CD4-positive, CD25-positive, alpha-beta regulatory T cell (primary cell): ENCODE measurements at places on chromosomes 5 and 9.
A peak's percentile ranks its signal among the peaks of the same experiment; 100 is the strongest.

- peak; percentile 20 for DNase-seq
These were observed at the start of gene ARAP3 for GRCh38 chr5:141681695-141682641. ARAP3 (minus strand) TSS chr5:141682230; CDS start chr5:141680486, 1,744 bp downstream.

- no peak for DNase-seq
These were observed 179.5 kb downstream of the YTHDC2 start for GRCh38 chr5:113692891-113693457.

DNA sequence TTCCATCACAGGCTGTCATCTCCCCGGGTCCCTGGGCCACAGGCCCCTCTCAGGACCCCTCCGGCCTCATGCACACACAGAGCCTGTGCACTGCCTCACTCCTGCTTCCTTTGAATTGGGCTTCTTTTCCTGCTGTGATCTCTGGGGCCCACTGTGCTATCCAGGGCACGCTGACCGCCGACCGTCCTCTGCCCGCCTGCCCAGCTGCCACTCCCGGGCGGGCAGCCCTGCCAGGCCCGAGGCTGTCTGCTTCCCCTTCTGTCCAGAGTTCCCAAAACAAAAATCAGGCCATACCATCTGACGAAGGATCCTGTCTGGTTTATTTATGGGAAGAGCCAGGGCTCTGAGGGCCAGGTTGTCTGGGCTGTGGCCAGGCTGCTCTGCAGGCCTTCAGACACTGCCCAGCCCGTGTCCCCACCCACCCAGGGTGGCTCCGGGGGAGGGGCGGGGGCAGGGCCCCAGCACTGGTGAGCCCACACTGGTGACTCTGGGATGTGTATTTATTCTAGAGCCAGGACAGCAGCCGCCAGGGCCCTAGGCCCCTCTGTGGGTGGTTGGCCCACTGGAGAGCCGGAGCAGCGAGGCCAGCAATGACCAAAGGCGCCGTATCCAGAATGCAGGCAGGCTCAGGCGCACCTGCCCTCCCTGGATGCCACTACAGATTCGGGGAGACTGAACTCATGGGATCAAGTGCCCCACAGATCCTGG, 57.0 kb downstream of the ADAMTS2 start:
- DNase-seq, result no peak

DNA sequence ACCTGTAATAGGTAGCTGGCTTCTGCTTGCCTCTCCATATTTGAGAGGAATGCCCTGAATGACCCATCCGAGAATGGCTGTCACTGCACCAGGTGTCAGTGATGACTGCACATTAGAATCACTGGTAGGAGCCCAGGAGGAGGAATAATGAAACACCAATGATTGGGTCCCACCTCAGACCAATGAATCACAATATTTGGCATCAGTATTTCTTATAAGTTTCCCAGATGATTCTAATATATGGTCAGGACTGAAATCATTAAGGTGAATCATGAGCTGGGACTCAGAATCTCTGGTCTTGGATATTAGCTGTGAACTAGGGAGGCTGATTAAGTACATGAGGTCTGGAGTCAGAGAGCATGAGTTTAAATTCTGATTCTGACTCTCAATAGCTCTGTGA, 23.4 kb downstream of the ARSB start:
- no peak for DNase-seq

DNA sequence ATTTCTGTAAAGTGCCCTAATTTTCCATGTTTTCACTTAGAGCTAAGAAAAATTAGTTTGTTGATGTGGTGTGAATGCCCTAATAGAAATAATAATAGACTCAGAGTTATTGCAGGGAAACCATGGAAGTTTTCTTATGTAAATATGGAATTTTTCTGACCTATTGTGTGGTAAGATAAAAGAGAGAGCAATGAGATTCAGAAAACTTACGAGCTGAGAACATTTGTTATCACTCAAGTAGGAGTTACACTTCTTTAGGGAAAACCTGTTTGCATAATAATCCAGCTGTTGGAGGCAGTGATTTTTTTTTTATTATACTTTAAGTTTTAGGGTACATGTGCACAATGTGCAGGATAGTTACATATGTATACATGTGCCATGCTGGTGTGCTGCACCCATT, 39.2 kb downstream of the PRR16 start:
- DNase-seq, result no peak

DNA sequence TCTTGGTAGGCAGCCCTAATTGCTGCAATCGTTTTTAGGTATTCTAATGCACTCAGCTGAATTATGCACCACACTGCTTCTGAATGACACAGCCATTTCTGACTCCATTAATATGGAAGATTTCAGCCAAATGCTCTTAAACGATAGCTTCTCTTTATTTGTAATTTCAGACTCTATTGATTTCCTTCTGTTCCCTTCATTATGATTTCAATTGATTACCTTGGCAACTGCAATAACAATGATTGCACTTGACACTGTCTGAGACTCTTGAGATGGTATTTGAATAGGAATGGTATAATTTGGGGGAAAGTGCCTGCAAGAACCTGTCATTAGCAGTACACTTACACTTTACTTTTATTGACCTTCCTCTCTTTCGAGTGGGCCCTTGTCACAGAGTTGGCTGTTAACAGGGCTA, 296.1 kb upstream of the DMAC1 start:
- DNase-seq, result no peak

DNA sequence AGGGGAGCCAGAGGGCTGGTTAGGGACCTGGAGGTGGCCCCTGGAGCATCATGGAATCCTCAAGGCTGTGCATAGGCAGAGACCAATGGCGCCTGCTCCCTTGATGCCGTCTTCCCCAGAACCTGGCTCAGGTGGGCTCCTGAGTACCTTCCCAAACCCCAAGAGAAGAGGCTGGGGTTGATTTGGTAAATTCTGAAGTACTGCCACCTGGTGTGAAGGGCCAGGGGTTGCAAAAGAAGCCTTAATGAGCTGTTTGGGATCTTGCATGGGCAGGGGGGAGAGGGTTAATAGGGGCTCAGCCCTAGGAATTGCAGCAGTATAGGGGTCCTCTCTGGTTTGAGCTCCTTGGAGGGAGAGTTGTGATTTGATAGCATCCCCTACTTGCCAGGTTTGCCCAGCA, 52.1 kb downstream of the CYSTM1 start:
- no peak for DNase-seq

GRCh38 chr5:24615159-24615558, 29.6 kb downstream of the CDH10 start:
- DNase-seq, result no peak

DNA sequence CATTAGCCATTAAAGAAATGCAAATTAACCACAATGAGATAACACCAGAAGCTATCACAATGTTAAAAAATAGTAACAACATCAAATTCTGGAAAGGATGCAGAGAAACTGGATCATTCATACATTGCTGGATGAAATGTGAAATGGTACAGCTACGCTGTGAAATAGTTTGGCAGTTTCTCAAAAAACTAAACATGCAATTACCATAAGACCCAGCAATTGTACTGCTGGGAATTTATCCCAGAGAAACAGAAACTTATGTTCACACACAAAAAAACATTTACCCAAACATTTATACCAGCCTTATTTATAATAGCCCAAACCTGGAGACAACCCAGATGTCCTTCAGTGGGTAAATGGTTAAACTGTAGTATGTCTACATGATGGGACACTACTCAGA, 592.9 kb downstream of the ZNF608 start:
- no peak for DNase-seq

DNA sequence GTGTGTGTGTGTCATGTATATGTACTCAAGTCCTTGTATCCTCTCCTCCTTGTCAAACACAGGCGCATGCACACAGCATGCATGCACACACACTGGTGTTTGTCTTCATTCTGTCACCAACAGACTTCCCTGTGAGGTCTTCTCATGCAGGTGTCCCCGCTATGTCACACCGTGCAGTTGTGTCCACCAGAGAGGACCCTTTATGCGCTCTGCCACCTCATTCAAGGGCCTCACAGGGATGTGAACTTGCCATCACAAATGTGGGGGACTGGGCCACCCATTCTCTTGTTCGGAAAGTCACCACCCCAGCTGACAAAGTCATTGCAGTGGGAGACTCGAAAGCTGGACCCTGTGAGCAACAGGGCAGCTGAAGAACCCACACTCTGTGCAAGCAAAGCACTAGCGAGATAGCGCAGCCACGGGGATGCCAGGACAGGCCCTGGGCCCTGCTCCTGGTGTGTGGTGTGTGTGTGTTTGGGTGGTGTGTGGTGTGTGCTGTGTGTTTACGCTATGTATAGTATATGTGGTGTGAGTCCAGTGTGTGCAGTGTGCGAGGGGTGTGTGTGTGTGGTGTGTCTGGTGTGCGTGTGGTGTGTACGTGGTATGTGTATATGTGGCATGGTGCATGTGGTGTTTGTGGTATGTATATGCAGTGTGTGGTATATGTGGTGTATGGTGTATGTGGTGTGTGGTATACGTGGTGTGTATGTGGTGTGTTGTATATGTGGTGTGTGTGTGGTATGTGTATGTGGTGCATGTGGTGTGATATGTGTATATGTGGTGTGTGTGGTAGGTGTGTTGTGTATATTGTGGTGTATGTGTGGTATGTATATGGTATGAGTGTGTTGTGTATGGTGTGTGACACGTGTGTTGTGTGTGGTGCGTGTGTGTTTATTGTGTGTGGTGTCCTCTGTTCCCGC, 30.9 kb upstream of the NXNL2 start:
- DNase-seq, result no peak

GRCh38 chr5:171415115-171415730, 4.2 kb upstream of the FGF18 start:
- no peak for DNase-seq

DNA sequence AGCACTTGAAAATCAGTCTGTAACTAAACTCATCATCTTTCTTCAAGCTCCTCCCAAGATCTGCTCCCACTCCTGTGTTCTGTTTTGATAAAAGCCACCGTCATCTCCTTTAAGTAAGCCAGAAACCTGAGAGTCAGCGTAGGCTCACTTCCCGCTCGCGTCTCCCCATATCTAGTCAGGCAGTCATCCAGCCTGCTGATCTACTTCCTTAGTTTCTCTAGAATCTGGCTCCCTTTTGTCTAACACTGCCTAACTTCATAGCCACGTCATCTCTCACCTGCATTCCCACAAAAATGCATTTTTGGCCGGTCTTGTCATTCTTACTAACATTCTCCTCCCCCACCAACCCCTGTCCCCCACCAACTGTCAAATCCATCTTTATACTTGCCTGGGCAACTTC, 3.0 kb upstream of the TJP2 start:
- DNase-seq, result no peak

GRCh38 chr9:19988281-19988680, 199.4 kb upstream of the SLC24A2 start:
- DNase-seq, result no peak

GRCh38 chr5:160185626-160186360, 43.5 kb upstream of the FABP6 start:
- DNase-seq, result no peak

GRCh38 chr5:37771731-37772130, 68.1 kb downstream of the GDNF start:
- DNase-seq, result no peak

- DNase-seq, result no peak
These were observed 103.1 kb upstream of the SLC44A1 start for GRCh38 chr9:105141146-105141975.

GRCh38 chr5:157026789-157027424, 32.0 kb downstream of the HAVCR1 start:
- DNase-seq, result no peak

GRCh38 chr5:73061593-73061992, 58.8 kb upstream of the TMEM171 start:
- DNase-seq, result no peak

- no peak for DNase-seq
These were observed 19.5 kb upstream of the GOLGA1 start for GRCh38 chr9:124960409-124960752.

DNA sequence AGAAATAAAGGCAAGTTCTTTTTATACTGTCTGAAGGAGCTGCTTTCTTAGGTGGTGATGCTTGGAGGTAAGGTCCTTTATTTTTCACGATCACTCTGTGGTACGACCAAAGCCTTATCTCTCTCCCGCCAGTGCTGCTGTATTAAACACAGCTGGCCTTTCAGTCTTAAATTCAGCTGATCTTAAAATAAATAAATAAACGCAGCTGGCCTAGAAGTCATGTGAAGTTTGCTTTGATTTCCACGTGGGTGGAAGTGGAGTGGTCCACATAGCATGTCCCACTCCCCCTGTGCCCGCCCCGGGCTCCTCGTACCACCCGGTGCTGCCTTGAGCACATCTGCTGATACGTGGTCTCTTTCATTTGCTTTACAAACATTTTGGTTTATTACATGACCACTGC, 260.4 kb downstream of the FANCC start:
- DNase-seq, result no peak

DNA sequence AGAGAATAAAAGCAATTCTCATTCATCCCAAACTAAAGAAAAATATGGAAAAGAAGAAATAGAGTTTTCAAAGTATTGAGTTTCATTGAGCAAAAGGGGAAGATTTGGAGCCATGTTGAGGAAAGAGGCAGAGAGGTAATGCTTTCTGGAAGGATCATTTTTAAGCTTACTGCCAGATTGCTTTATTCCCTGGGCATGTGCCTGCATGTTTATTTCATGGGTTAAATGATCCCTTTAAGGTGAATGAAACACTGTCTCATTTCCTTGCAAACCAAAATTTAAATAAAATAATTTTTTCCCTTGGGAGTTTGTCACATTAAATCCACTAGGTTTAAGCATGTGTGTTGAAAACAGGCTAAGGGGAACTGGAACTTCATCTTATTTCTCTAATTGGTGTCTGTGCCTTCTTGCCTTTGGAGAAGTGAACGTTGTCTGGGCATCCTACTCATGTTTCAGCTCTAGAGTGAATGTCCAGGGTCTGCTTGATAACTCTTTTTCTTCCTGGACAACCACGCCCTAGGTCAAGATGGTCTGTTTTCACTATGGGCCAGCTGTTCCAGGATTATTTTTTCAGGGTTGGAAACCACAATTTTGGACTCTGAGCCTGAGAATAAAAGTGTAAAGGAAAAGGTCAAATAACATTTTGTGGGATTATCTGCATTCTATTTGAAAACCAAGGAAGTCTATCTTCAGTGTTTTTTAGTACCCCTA, 114.1 kb upstream of the ELL2 start:
- no peak for DNase-seq

DNA sequence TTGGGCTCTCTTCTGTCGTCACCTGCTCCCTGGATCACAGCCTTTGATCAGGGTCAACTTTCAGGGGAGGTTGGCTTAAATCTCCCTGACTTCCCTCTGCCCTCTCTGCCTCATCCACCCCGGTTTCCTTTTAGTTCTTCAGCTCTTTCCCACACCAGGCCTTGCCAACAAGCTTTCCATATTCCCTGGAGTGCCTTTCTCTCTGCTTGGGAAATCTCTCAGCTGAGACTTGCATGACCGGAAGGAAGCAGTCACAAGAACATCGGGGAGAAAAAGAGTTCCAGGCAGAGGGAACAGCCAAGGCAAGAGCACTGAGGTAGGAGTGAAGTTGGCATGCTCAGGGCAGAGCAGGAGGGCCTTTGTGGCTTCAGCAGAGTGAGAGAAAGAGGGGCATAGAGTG, 88.4 kb upstream of the HSPA9 start:
- DNase-seq, result no peak

GRCh38 chr5:73528248-73528647, 30.0 kb downstream of the BTF3 start:
- DNase-seq, result no peak
